AG20443 (cell line): ENCODE measurements at places on chromosomes 16 and 17.

GRCh38 chr16:4689864-4690704 is 3.3 kb upstream of the NUDT16L1 start:
- no peak for DNase-seq

- no peak for DNase-seq
Observed at GRCh38 chr17:73188011-73188410, 4.8 kb upstream of the COG1 start.

GRCh38 chr16:49716339-49716934 is 139.5 kb downstream of the ZNF423 start:
- no peak for DNase-seq

DNA sequence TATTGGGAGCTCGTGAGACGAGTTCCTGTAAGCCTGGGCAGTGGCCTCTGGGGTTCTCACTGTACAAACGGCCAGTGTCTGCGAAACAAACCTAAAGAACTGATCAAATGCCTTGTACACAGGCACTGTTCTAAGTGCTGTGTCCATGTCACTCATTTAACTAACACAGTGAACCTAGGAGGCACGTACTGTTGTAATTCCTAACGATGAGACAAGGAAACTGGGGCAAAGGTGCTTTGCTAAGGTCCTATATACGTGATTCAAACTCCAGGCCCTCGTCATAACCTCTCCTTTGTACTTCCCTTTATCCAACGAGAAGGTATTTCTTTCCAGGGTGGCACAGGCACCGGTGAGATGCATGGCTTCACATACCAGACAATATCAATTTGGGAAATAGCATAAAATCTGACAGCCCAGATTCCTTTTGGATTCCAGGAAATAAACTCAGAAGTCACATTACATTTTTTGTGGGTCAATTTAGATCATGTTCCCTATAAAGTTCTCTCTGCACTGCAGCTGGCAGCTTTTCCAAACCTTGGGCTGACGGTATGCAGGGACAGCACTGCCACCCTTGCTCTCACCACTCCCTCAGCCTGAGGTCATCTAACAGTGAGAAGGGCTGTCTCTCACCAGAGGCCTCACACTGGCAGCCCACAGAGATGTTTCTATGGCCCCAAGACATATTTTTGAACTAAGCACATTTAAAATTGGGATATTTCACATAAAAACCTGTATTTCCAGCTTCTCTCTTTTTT is 18.3 kb downstream of the GLYR1 start:
- no peak for DNase-seq

GRCh38 chr17:43118679-43119615 is 6.2 kb downstream of the BRCA1 start:
- DNase-seq = no peak

DNA sequence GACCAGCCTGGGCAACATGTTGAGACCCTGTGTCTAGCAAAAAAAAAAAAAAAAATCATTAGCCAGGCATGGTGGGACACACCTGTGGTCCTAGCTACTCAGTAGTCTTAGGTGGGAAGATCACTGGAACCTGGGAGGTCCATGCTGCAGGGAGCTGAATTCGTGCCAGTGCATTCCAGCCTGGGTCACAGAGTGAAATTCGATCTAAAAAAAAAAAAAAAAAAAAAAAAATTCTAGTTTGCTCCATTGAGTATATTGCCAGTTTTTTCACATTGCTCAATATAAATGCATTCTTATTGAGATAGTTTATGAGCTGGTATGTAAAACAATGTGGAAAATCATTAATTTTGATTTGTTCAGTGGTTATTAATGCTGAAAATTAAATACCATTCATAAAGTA is 52.0 kb downstream of the ABHD15 start:
- DNase-seq = peak; percentile 35
